RKO (cell line): ENCODE measurements at places on chromosomes 16 and 17.
A peak's percentile ranks its signal among the peaks of the same experiment; 100 is the strongest.

- DNase-seq: peak; percentile 60
These were observed 887 bp downstream of the ZBTB4 start for GRCh38 chr17:7478276-7479212.

- DNase-seq: no peak
These were observed 16.5 kb upstream of the SLC38A8 start for GRCh38 chr16:84059111-84059510.

DNA sequence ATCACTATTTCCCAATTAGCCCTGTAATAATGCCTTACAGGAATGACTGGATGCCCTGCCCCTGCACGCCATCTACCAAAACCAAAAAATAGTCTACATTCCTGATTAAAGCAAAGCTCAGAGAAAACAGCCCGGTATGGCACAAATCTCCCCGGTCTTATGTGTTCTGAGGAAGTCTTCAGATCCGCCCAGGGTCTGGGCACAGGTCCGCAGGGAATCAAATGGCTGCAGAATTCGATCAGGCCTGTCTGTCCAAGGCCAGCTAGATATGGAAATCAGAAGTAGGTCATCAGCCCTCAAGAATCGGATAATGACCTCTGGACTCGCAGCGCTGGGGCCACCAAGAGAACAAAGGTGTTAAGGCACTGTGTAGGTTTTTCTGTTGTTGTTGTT is 171.0 kb downstream of the ZFHX3 start:
- DNase-seq: no peak

DNA sequence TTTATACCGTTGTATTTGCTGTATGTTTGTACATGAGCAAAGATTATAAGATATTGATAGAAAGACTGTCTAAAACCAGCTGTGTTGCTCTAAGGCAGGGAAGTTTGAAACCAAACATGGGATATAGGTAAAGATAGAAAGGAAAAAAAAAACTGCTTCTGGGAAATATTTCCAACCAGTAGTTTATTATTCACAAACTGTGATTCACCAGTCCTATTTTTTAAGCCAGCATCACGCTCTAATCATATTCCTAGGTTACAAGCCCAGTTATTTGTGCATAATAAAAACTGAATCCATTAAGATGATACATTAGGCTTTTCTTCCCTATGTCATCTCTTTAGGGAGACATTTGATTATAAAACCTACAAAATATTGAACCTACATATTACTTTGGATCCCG is 4.0 kb downstream of the ERN1 start:
- DNase-seq: no peak

GRCh38 chr17:79915850-79916430 is 76.7 kb upstream of the CBX4 start:
- peak; percentile 66 for DNase-seq

DNA sequence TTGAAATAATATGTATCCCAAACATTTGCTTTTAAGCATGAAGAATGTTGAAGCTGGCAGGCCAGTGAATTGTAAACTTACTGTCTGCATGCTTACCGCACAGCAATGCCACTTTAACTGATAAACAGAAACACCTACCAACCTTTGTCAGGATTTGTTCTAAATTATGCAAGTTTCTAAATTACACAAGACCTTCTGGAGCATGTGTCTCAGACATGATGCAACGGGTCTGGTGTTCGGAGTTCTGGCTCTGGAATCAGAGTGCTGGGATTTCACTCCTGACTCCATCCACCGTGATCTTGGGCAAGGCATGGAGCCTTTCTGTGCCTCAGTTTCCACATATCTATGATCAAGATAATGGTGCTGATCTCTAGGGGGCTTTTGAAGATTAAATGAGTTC is 111.2 kb downstream of the CCT6B start:
- DNase-seq: no peak

DNA sequence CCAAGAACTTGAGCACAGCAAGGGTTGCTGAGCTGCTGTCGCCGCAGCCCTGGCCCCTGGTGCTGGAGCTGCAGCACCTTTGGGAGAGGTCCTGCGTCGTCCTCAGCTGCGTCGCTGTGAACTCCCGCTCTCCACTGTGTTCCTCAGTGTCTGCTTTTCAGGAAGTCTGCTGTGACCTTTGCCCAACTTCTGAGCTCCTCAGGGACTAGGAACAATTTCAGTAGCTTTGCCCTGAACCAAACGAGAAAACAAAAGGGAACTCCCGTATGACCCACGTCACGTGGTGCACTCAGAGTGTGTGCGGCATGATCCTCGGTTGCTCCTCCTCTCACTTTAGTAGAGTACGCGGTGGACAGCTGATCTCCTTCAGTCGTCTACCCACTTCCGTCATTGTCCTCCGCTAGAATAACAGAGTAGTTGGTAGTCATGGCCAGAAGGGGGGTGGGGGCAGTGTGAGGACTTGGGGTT is 44.2 kb downstream of the WDR45B start:
- DNase-seq: no peak

- DNase-seq: no peak
These were observed 2.1 kb downstream of the PAGR1 start for GRCh38 chr16:29818082-29818481.

- DNase-seq: peak; percentile 61
These were observed 76.7 kb downstream of the CHD9 start for GRCh38 chr16:53131363-53132071.

DNA sequence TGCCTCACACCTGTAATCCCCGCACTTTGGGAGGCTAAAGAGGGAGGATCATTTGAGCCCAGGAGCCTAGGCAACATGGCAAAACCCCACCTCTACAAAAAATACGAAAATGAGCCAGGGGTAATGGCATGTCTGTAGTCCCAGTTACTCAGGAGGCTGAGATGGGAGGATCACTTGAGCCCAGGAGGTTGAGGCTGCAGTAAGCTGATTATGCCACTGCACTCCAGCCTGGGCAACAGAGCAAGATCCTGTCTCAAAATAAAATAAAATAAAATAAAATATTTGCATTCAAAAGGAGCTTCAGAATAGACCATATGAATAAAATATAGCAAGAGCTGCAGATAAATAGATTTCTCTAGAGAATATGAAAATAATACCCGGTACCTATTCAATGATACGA is 71.5 kb upstream of the ATF7IP2 start:
- DNase-seq: no peak

GRCh38 chr17:50027172-50027880 is 28.6 kb upstream of the ITGA3 start:
- peak; percentile 93 for DNase-seq

DNA sequence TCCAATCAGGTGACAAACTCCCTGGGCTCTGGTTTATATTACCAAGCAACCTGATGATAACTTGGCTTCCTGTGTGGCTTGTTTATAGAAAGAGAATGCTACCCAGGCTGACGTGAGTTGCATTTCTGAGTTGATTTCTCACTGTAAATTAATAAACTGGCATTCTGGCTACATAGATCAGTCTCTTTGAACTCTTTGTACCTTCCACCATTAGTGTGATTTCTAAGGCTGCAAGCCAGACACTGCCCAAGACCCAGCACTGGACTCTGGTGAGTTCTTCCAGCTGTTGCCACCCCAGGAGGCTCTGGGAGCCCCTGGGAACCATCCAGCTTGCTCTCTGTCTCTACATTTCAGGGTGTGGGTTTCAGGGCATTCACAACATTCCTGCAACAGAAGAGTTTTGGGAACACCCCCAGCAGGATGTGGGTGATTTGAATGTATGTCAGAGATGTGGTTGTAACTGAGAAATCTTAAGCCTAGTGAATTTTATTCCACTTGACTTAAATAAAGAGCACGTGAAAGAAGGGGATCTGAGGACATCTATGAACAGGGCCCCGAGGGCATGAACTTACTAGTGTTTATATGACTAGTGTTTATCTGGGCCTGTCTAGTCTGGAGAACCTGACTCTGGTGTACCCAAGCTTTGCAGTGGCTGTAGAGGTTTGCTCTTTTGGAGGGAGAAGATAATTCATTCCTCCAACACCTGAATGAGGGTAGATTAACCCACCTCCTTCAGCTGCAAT is 30.3 kb upstream of the LRRC37A start:
- no peak for DNase-seq

DNA sequence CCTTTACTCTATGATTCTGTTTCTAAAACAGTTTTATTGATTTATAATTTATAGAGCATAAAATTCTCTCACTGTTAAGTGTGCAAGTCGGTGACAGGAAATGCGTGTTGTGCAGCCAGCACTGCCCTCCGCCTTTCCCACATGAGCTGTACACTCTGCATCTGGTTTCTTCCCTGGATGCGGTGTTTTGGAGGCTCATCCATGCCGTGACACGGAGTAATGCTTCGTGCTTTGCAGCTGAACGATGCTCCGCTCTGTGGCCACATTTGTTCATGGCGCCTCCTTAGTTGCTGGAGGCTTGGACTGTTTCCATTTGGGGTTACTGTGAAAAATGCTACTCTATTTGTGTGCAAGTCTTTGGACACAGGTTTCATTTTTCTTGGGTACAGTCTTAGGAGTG is 7.2 kb upstream of the IGFALS start:
- DNase-seq: no peak

- peak; percentile 90 for DNase-seq
These were observed 96.2 kb downstream of the RAP1GAP2 start for GRCh38 chr17:2892305-2892971.

DNA sequence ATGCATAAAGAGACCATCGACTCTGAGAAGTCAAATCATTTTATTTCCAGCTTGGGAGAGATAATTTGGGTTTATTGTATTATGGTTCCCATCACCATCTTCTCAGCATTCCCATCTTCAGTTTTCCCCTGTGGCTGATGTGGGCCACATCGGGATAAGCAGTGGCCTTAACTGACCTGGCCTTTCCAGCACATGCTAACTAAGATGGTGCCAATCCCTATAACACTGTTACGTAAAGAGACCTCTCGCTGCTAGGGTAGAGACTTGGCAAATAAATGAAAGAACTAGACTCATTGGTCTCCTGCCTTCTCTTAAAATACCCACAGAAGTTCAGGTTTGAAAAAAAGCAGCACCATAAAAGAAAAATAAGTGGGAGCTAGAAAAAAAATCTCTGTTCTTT is 49.4 kb downstream of the VPS35L start:
- DNase-seq: no peak

- DNase-seq: no peak
These were observed 25.6 kb downstream of the CREBBP start for GRCh38 chr16:3854750-3855541.

- no peak for DNase-seq
These were observed 31.2 kb downstream of the XYLT1 start for GRCh38 chr16:17439580-17439979.

DNA sequence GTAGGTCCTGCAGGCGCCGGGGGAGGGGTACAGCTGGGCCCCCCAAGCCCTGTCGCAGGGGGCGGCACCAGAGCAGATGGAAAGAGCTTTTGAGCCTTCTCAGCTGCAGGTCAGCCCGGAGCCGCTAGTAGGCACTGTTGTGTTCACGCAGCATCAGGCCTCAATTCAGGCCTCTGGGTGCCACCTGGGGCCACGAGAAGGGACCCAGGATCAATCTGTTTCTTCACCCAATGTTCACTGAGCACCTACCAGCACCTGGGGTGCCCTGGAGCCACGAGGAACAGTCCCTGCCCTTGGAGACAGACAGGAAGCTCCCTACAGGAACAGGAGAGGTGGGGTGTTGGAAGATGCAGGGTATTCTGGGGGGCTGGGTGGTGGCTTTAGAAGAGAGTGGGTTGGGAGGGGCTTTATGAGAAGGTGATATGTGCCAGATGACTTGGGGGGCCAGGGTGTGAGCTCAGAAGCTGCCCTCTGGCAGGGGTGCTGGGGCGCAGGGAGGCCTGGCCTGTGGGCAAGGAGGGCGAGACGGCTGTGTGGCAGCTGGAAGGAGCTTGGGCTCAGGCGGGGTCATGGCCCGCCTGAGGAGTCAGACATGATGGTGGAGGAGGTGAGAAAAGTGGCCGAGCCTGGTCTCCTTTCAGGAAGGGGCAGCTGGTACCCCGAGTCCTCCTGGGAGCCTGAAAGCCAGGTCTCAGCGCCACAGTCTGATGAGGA is 121.9 kb upstream of the GSE1 start:
- DNase-seq: no peak

GRCh38 chr16:80824623-80825364 is 20.4 kb upstream of the CDYL2 start:
- DNase-seq: peak; percentile 71

GRCh38 chr16:71807905-71808592 is 585 bp downstream of the AP1G1 start:
- peak; percentile 57 for DNase-seq

DNA sequence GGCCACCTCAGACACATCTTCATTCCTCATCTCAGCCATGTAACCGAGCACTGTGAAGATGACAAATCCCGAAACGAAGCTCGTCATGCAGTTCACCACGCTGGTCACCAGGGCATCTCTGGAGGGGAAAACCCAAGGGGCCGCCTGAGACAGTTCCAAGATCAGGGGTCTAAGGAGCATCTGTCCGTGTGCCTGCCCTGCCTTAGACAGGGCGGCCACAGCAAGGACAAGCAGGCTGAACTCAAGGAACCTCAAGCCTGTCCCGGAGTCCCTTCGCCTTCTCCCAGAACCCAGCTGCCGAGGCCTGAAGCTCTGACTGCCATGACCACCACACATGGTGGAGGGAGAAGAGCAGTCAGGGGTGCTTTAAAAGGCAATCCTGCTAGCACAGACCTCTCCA is 22.7 kb downstream of the SLC6A4 start:
- no peak for DNase-seq

DNA sequence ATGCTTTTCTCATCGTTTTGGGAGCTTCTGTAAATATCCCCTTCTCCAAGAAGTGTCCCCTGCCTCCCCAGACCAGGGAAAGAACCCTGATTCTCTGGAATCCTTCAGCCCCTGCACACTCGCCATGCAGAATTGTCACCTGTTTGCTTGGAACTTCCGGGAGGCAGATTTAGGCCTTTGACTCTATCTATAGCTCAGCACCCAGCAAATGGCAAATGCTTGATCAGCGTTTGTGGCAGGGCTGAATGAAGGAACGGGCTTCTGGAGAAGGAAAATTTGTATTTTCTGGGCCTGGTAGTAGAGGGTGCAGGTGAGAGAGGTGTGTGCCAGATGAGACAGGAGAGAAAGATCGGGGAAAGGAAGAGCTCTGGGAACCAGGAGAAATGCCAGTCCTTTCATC is 18.3 kb upstream of the CACNG4 start:
- no peak for DNase-seq

DNA sequence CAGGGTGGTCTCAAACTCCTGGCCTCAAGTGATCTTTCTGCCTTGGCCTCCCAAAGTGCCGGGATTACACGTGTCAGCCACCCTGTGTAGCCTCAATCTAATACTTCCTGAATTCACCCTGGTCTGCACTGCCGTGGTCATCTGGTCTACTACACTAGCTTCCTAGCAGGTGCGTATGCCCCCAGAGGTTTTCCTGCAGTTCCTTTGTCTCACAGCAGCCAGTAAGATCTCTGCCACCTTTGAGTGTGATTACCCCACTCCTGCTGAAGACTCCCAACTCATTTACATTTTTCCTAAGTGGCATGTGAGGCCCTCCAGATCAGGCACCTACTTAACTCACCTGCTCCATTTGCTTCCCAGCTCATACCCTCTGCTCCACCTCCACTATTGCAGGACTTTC is 5.1 kb upstream of the DDX19A start:
- no peak for DNase-seq

DNA sequence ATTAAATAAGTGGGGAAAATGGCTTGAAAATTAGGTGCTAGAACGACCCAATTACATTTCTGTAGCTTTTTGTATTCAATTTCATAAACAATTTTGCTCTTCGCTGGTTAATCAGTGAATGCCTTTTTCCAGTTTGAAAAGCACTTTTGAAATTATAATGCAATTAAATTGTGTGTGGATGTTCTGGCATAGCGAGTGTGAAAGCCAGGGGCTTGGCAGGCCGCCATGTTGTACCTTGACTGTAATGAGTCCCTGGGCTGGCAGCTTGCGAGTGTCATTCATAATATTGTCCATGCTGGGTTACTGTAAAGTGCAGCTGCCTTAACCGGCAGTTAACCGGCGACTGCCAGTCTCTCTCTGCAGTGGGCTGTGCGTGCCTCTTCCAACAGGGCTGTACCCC is 177.8 kb downstream of the CCDC182 start:
- no peak for DNase-seq
